Muscle of leg (tissue), 16 donors: ENCODE measurements at places on chromosomes 12 and 14.

DNA sequence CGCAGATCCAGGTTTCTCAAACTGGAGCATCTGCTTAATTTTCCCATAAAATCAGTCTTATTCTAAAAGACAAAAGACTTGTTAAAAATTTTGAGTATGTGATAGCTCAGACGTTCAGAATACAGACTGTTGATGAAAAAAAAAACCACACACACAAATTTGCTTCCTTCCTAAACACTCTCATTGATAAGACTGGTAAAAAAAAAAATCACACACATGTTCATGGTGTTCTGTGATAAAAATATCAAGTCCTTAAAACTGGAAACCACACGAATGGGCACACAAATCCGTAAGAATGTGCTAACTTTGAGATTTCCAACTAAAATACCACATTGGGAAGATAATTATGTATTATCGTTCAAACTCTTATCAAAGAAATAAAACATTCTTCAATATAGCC lies 6.7 kb upstream of the ARID4A start:
- no peak for DNase-seq

GRCh38 chr12:117489671-117490070 lies 128.2 kb upstream of the NOS1 start:
- no peak for DNase-seq

- DNase-seq = no peak
These were observed 187.4 kb downstream of the C12orf42 start for GRCh38 chr12:103308396-103308795.

- DNase-seq = no peak
These were observed 461.1 kb downstream of the LRIG3 start for GRCh38 chr12:58459191-58459590.

DNA sequence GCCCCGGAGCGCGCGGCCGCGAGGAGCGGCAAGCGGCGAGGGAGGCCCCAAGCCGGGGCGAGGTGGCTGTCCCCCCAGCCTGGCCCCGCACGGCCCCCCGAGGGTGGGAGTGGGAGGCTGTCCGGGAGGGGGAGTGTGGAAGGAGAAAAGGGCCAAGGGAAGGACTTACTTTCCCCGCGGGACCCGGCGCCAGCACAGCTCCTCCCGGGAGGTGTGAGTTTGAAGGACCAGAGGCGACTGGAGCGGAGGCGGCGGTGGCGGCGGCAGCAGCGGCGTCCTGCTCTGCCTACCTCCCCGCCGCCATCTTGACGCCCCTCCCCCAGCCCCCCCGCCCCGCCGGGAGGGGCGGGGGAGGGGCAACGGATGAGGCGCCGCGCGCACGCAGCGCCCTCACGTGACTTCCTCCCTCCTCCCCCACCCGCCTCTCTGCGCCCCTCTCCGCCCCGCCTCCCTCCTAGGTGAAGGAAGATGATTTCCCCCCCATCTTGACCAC lies at the start of gene SBNO1:
Gene SBNO1, minus strand, starts transcription at position 316 of the 493 bp plus-strand sequence. CDS start 14,406 bp downstream, outside the sequence.
- DNase-seq = peak; percentile 96

DNA sequence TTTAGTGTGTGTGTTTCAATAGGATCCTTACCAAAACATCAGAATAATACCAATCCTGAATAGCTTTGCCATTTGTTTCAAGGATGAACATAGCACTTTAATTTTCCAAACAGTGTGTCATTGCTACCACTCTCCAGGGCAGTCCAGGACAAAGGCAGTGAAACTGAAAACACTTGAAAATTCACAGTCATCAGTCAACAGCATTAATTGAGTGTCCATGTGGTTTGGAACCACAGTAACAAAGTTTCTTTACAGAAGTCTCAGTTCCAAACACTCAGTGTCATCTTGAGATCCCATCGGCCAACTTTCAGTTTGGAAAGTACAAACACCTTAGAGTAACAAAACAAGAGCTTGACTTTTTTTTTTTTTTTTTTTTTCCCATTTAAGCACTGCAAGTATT lies 228.4 kb upstream of the SOX5 start:
- DNase-seq = no peak

DNA sequence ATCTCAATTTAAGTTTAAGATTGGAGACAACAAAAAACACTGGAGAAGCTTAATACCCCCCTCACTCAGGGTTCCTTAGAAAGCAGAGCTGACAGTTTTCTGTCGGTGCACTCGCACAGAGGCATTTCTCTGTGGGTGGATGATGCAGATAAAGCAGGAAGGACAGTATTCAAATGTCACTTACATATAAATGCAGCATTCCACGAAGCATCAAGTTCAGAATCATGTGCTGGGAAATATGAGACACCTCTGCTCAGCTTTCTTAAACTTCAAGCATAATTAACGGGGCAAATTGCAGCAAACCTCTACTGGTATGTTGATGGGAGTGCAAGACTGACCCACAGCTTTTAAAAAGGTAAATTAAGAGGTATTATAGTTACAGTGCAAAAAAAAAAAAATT lies 68.7 kb downstream of the DICER1 start:
- no peak for DNase-seq

GRCh38 chr12:66279123-66279712 lies 23.1 kb upstream of the HELB start:
- DNase-seq = peak; percentile 20

- DNase-seq = no peak
These were observed 306.9 kb downstream of the BCL11B start for GRCh38 chr14:98965076-98965475.

DNA sequence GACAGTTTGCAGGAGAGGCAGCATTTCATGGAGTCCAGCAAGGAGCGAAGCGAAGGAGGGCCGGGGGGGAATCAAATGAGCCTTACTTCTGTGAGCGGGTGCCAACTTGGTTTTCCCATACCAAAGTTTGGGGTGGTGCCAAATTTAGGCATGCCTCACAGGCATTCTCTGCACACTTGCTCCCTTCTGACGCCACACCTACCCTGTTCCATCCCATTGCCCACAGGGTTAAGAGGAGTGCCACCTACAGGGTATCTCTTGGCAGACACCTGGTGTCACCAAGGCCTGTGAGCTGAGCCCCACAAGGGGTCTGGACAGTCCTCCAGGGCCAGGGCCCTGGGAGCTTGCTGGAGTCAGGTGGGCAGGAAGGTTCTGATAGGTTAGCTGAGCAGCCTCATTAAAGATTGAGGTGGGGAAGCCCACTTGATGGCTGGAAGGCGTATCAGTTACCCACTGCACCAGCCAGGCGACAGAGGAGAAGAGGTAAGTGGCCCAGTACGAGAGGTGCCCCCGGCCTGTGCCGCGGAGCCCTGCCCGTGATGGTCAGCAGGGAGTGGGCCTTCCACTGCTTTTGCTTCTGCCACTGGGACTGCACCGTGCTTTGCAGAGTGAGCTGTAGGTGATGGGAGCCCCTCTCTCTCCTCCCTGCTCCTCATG lies 45.2 kb downstream of the DEGS2 start:
- DNase-seq = no peak

- DNase-seq = no peak
These were observed 34.2 kb downstream of the ATP2B1 start for GRCh38 chr12:89674326-89674942.

DNA sequence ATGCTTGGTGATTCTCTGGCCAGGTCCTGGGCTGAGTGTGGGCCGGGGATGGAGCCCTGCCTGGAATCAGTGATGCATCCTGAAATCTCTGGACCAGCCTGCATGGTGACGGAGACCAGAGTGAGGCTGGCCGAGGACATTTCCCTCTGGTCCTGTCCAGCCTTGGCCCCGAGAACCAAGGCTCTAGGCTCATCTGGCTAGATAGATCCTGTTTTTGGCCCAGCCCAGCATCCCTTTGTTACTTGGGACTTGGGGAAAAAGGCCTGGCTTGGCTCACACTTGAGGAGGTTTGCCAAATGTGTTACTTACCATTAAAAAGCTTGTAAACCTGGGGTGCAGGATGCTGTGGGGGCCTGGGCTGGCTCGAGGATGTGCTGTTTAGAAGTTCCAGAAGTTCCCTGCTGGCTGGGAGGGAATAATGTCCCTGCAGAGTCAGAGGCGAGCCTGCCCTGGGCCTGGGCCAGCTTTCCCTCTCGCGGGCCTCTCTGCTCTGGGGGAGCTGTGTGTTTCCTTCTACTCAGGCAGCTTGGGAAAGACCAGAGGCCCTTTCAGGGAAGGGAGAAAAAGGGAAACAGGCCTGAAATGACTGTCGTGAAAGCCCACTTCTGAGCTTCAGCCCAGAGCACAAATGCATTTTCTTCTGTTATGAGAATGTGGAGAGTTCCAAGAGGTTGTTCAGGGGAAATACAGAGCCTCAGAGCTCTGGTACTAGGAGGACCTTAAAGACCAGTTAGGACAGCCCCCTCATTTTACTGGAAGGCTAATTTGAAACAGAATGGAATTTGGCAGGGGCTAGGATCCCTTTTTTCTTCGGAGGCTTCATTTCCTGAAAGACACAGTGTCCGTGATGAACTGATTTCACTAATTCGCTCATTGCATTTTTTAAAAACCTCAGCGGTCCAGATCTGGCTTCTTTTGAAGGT lies 47.2 kb upstream of the CTDSP2 start:
- peak; percentile 99 for DNase-seq

DNA sequence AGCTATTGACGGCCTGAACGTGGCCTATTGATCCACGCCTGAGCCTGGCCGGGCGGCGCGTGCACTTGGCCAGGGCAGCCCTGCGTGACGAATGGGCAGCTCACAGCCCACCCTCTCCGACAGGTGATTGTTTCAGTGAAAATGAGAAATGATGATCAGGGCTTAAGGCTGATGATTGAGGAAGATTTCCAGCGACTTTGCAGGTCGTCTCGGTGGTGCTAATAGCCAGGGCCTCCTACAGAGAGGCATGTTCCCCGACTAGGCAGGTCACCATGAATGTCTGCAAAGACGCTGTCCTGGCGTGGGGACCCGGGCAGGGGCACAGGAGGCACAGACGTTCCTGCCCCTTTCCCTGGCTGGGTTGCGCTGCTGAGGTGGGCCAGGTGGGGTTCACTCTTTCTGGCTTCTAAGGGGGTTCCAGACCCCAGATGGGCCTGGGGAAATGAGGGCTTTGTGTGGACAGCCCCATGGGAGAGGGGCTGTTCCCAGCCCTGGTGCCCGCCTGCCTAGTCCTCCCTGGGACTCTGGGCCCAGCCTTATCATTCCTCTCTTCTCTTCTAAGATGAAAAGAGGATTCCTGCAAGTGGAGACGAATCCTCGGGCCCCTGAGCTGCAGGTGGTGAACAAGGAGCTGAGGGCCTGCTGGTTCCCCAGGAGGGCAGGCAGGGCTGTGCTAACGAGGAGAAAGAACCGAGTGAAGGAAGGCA lies 157.4 kb downstream of the KIF26A start:
- no peak for DNase-seq

- no peak for DNase-seq
These were observed 4.2 kb downstream of the GSTZ1 start for GRCh38 chr14:77324816-77325745.

DNA sequence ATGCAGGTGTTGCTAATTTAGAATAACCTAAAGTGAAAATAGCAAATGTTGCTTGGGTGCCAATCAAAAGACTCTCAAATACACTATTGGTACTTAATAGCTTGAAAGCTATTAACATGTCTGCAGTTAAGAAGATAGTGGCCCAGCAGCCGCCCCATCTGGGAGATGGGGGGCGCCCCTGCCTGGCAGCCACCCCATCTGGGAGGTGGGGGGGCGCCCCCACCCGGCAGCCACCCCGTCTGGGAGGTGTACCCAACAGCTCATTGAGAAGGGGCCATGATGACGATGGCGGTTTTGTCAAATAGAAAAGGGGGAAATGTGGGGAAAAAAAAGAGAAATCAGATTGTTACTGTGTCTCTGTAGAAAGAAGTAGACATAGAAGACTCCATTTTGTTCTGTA lies 923.1 kb upstream of the MDGA2 start:
- DNase-seq = no peak

DNA sequence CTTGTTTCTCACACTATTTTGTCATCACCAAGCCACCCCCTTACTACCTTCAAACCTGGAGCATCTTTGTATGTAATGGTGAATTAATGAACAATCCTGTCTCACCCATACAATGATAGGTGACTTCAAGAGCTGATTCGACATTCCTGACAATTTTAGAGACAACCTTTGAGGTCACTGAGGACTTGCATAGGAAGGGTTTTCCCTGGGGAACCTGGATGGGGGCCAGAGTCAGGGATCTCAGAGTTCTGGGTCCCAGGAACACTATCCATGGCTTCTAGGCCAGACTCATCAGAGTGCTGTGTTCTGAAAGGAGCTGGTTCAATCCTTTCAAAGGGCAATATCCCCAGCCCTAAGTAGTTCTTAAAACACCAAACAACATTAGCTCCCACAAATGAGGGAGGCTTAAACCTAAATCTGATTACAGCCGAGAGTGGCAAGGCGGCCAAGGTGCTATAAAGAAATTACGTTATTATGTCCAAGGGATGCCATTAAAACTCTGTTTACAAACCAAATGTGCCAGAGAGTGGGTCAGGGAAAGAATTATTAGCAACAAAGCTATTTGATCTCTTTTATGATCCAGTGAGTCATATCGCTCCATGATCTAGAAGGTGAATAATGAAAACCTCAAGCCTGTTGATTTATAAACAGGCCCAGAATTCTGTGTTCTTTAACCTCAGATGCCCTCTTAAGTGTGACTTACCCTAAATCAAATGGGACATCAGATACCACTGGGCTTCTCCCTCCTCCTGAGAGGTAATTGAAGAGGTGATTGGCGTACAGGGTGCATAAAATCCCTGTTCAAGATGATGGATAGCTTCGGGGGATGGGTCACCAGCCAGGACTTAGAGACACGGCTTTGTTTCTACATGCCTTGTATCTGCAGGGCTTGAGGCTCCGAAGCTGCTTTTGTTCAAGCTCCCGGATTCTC lies 230.2 kb upstream of the TBX3 start:
- DNase-seq = no peak
